NCI-H1694 treated with DMSO at 0.1 percent for 48 hours (cell line): ENCODE measurements at places on chromosomes 5 and 9.
A peak's percentile ranks its signal among the peaks of the same experiment; 100 is the strongest.

- no peak for DNase-seq
These were observed 57.9 kb upstream of the RNF38 start for GRCh38 chr9:36457836-36458429.

DNA sequence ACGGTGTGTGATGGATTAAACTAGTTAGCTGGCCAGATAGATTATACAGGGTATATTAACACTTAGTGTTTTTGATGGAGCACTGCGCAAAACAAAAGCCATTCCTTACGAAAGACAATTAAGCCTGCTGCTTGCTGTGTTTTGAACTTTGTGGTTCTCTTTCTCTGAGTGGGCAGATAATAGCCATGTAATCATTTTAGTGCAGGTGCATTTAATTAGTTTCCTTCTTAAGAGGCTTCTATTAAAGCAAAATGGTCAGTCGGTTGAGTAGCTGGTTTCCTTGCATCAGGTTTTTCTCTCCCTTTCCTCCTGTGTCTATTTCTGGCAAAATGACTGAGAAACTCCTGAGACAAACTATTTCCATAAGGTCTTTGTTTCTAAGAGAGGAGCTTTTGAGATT lies 512.5 kb downstream of the DMAC1 start:
- no peak for DNase-seq

DNA sequence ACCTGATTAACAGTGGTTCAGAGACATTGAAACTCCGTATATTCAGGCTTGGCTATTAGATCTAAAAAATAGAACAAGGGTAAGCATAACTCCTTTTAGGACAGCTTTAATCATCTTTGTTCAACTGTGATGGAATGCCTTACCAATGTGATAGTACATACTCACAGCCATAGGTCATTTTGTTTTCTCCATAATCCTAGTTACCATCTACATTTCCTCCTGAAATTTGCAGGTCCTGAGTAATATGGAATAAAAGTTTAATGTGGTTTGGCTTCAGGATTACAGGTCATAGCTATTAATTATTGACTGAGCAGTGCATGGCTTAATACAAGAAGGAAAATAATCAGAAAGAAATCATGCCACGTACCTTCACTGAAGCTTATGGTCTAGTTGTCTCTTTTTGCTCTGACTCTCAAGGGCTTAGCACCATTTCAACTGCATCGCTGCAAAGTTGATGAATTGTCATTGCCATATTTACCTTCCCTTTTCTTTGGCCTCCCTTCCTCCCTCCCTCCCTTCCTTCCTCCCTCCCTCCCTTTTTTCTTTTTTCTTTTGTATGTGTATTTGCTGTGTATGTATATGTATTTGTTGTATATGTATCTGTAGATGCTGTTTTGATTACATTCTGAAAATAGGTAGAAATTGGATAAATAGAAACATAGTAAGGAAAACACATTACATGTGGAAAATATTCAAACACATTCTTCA lies 250.9 kb upstream of the ZNF608 start:
- DNase-seq = no peak

- peak; percentile 83 for DNase-seq
These were observed 584.0 kb downstream of the ACTL7B start for GRCh38 chr9:108271646-108272348.

GRCh38 chr9:28166179-28166578 lies 592.9 kb upstream of the C9orf72 start:
- no peak for DNase-seq

DNA sequence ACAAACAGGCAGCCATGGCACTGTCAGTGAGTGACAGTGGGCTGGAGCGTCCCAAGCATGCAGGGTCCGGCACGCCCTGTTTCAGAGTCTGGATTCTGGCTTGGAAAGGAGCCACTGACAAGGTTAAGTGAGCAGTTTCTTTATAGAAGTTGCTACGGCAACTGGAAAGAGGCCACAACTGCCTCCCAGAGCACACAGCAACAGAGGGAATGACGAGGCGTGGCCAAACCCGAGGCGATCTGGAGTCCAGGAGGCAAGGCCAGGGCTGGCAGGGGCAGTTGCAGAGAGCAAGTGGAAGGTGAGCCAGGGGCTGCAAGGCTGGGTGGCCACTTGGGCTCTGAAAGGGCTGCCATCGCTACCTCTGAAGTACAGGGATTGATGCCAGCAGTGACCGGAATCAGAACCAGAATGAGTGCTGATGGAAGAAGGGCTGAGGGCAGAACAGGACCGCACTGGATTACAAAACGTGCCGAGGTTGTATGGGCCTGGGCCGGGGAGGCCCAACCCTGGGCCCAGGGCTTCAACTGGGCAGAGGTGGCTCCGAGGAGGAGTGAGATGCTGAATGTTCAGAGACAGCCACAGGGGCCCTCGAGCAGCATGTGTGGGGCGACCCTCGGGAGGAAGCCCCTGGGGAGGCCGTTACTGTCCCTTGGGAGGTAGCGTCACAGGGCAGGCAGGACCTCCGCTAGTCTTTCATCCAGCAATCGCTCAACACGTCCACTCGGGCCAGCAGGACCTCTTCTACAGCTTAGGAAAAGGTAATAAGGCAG lies 4.6 kb downstream of the MRPL41 start:
- DNase-seq = no peak

DNA sequence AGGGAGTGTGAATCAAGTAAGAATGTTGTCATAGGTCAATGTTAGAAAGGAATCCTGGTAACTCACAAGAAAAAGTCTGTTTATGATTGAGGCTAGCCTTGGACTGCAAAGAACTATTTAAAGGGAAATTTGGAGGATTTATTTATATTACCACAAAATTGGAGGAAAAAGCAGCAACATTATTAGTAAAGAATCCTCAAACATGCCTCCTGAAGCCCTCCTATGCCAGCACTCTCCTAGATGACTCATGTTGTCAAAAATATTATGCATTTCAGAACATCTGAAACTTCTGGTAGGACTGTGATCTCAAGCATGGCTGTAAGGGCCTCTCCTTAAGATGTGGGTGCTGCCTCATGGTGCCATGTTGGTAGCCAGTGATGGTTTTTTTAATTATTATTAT lies 628.5 kb downstream of the CHSY3 start:
- DNase-seq = no peak

DNA sequence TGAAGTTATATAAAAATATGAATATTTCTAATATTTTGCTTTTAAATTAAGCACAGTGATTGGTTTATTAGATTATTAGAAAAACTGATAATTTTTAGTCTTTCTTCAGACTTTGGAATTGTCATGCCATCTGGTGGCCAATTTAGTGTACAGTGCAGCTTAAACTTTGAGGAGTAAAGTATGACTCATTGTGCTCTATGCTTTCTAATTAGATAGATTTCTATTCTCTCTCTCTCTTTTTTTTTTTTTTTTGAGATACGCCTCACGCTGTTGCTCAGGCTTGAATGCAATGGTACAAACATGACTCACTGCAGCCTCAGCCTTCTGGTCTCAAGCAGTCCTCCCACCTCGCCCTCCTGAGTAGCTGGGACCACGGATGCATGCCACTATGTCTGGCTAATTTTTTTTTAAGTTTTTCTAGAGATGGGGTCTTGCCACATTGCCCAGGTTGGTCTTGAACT lies 42.1 kb upstream of the GPR21 start:
- no peak for DNase-seq

GRCh38 chr9:16241231-16241630 lies 629.2 kb downstream of the BNC2 start:
- no peak for DNase-seq

GRCh38 chr5:100762108-100762507 lies 141.0 kb downstream of the ST8SIA4 start:
- no peak for DNase-seq

GRCh38 chr5:179700401-179700918 lies 1.7 kb downstream of the CANX start:
- DNase-seq = no peak

DNA sequence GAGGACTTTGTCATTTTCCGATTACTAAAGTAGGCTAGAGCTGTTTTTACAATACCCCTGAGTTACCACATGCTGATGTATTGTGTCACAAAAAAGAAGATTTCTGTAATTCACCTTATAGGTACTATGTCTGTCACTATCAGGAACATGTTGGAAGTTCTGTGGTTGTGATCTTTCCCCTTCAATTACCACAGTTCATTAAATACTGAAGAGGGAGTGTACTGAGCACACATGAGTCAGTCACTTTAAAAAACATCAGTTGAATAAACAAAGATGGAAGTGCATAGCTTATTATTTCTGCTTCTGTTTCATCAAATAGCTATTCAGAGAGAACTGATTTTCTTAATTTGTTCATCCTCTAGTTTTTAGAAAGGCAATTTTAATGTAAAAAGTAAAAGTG lies 31.7 kb downstream of the AP3S1 start:
- DNase-seq = no peak

GRCh38 chr9:18255747-18256146 lies 218.2 kb upstream of the ADAMTSL1 start:
- no peak for DNase-seq

- DNase-seq = no peak
These were observed 6.0 kb upstream of the CCNJL start for GRCh38 chr5:160318409-160318808.

- DNase-seq = no peak
These were observed 76.4 kb upstream of the CKMT2 start for GRCh38 chr5:81156732-81157131.

- no peak for DNase-seq
These were observed 321.4 kb downstream of the NPR3 start for GRCh38 chr5:33032271-33033070.

DNA sequence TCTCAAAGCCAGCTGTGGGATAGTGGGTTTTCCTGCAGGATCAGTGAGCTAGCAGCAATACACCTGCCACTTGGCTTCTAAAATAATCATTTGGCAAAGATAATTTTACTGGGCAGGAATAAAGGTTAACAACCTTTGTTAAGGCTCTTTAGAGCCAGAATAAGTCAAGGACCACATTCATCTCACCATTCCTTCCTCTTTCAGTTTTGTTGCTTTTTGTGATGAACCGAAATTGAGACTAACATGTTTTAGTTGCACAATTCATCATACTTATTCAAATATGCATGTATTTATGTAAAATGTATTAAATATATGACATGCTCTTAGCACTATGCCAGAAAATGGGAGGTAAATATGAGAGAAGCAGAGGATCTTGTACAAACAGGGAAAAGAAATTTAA lies 824.4 kb upstream of the TYRP1 start:
- DNase-seq = no peak

DNA sequence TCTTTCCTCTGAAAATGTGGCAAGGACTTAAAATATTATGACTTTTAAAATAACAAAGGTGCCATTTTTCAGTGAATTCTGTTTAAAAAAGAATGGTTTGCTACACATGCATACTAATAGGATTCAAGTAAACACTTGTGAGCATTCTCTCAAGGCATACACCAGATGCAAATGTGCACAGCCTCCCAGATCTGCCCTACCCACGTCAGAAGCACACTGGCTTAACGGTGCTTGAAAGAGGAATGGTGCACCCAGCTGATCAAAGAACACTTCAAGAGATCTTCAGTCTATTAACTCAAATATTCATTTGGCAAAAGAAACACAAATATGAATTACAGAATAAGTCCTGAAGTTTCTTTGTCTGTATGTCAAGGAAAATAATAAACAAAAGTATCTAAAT lies 15.8 kb downstream of the GABRB2 start:
- DNase-seq = no peak

DNA sequence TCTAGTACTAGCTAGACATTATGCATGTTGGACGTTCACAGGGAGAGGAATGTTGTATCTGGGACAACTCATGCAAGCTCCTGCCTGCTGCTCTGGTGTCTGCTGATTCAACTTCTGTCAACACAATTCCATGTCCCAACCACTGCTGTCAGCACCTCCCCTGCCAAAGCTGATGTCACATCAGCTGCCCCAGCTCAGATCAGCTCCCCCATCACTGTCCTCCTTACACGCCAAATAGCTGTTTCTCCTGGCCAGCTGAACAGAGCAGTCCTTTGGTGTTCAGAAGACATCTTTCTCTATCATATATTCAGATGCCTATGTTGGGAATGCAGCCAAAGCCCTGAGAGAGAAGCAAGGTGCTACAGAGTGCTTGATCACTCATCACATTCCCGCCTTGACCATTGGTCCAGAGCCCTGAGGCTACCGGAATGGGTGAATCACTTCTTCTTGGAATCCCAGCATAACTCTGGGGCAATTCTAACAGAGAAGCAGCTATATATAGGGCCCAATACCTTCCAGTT lies 223.3 kb downstream of the SEC61B start:
- DNase-seq = peak; percentile 56

- no peak for DNase-seq
These were observed 56.1 kb downstream of the MEF2C start for GRCh38 chr5:88826646-88827585.

- no peak for DNase-seq
These were observed 72.8 kb downstream of the ADAMTS2 start for GRCh38 chr5:179272326-179273072.

GRCh38 chr9:29118555-29118954 lies 1545.3 kb upstream of the C9orf72 start:
- no peak for DNase-seq

GRCh38 chr5:55037046-55037771 lies 13.2 kb downstream of the GZMK start:
- no peak for DNase-seq

DNA sequence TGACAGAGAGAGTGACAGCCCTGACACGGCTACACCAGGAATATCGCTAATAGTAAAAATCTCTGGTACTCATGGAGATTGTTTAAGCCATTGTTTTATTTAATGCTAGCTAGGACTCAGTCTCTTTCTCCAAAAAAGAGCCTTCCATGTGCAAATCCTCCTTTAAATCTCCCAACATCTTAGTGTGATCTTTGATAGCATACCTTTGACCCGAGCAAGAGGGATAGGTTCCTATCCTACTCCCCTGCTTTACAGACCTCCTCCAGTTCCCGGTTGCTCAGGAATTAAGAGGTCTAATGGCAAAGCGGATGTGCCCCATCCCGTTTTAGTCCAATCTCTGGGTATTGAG lies 663 bp upstream of the FRMD3 start:
- no peak for DNase-seq

DNA sequence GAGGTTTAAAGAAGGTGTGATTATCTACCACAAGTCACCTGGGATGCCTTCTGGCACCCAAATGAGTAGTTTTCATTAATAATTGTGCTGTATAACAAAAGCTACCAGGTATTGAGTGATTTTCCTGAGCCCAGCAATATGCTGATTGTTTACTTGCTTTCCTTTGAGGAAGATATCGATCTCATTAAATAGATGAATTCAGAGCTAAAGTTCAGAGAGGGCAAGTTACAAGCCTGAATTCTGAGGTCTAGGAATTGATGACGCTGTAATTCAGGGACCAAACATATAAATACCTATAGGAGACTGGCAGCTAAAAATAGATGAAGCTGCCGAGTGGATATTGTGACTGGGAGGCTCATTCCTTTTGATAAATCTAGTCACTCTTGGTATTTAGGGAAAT lies 1.1 kb downstream of the ERCC6L2 start:
- no peak for DNase-seq

GRCh38 chr5:67910546-67910945 lies 305.0 kb upstream of the PIK3R1 start:
- DNase-seq = no peak

DNA sequence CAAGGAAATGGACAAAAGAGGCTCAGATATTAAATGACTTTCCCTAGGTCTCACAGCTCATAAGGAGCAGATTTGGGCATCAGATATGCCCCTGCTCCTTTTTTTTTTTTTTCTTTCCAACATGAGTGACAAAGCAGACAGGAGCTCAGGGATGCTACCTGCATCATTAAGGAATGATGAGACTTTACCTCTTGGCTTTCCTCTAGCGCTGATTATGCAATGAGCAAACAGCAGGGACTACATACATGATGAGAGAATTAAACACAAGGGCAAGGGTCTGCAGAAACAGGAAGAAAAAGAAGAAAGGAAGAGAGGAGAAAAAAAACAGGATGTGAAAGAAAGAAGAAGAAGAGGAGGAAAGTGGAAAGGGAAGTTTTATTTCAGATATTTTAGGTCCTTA lies 179.9 kb downstream of the PPP2R2B start:
- no peak for DNase-seq

GRCh38 chr5:41721516-41721915 lies 148.7 kb downstream of the OXCT1 start:
- no peak for DNase-seq
